ENCODE measurements at places on chromosomes 2 and 18.

GRCh38 chr2:219443697-219444023 lies 9.0 kb downstream of the SPEG start:
- no peak for DNase-seq

GRCh38 chr18:48132797-48133655 lies 202.6 kb upstream of the SMAD2 start:
- DNase-seq: peak; percentile 12

GRCh38 chr2:195322324-195322723 lies 334.7 kb upstream of the SLC39A10 start:
- peak; percentile 19 for DNase-seq

DNA sequence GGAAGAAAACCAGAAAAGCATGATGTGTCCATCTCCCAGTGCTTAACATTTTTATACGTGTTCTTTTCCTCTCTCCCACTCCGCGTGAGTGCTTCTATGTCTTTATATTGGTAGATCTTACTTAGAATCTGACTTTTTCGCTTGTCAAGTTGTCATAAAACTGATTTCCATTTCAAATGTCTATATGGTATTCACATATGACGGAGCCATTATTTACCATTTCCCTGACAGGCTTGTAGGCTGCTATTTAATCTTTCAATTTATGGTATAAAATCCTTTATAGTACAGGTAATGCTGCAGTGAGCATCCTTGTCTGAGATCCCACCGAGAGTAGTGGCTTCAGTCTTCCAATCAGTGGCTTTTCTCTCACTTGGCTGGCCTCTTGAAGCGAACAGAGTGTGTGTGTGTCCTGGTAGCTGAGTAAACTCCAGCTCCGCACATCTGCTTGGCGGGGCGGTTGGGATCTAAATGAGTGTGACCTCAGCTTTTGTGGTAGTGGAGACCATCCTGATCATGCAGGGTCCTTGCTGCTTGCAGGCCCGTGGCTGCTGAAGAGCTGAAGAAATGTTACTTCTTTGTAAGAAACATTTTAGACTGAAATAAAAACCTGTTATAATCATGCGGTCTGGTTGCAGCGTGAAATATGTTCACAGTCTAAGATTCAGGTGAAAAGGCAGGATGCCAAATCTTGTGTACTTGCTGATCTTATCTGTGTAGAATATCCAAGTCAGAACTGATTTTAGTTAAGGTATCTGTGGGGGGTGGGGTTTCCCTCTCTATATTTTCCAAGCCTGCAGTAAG lies 40.2 kb downstream of the INPP4A start:
- no peak for DNase-seq

- peak; percentile 38 for DNase-seq
Measured at GRCh38 chr18:62420151-62420512, 95.0 kb downstream of the TNFRSF11A start.

GRCh38 chr18:13471971-13472628 lies 253.5 kb downstream of the LDLRAD4 start:
- DNase-seq: no peak
